ENCODE measurements at places on chromosomes 16 and 17.
A peak's percentile ranks its signal among the peaks of the same experiment; 100 is the strongest.

DNA sequence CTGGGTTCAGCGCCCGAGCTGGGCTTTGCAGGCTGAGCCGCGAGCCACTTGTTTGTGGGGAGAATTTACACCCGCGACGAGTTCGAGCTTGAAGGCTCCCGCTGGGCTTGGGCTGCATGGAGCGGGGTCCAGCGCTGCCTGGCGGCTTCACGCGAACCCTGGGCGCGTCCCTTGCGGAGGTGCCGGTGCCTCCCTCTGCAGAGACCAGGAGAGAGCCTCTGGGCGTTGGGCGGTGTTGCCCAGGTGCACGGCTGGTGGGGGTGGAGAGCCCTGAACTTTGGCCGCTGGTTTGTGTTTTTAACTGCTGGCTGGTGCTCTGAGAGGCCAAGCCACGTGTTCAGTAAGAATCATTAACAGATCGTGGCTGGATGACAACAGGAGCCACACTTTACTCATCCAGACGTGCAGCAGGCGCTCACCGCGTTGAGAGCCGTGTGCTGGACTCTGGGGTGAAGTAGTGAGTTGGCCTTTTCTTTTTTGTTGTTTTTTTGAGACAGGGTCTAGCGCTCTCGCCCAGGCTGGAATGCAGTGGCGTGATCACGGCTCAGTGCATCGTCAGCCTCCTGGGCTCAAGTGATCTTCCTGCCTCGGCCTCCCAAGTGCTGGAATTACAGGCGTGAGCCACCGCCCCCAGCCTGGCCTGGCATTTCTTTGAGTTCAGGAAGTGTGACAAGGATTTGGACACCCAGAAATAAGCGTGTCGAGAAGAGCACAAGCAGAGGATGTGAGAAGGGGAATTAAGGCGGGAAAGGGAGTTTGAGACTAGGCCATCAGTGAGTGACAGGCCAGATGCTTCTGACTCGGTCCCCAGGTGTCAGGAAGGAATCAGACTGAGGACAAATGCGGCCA, 827 bp downstream of the CDK10 start:
- no peak for DNase-seq

DNA sequence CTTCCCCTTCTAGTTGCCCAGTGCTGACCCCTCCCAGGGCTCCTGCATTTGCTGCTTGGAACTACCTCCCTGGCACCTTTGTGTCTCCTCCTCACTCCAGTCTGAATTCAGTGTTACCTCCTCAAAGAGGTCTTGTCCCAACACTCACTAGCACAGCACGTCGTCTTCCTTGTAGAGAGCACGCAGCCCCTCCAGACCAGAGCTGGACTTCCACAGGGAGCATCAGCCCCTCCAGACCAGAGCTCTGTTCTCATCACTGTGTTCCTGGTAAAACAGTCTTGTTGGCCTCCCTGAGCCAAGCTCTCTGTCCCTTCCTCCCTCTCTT, 27.8 kb upstream of the MGAT5B start:
- no peak for DNase-seq

GRCh38 chr16:4494746-4495490, 18.7 kb downstream of the HMOX2 start:
- no peak for DNase-seq

DNA sequence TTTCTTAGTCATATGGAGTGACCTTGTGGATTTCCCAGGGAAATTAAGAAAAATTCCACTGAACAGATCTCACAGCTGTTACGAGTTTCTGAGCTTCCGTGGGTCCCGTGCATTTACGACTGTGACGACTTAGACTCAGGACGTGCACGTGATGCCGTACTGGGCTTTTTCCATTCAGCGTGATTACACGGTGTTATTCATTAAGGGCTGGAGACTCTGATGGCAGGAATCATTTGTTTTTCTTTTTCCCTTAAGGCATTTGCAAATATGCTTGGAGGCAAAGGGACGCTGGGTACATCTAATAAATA, 57.2 kb downstream of the TBC1D16 start:
- DNase-seq, result no peak

- DNase-seq, result no peak
These were observed 23.1 kb upstream of the CMIP start for GRCh38 chr16:81421536-81421935.

GRCh38 chr16:23502466-23502865, 7.8 kb downstream of the GGA2 start:
- DNase-seq, result no peak

DNA sequence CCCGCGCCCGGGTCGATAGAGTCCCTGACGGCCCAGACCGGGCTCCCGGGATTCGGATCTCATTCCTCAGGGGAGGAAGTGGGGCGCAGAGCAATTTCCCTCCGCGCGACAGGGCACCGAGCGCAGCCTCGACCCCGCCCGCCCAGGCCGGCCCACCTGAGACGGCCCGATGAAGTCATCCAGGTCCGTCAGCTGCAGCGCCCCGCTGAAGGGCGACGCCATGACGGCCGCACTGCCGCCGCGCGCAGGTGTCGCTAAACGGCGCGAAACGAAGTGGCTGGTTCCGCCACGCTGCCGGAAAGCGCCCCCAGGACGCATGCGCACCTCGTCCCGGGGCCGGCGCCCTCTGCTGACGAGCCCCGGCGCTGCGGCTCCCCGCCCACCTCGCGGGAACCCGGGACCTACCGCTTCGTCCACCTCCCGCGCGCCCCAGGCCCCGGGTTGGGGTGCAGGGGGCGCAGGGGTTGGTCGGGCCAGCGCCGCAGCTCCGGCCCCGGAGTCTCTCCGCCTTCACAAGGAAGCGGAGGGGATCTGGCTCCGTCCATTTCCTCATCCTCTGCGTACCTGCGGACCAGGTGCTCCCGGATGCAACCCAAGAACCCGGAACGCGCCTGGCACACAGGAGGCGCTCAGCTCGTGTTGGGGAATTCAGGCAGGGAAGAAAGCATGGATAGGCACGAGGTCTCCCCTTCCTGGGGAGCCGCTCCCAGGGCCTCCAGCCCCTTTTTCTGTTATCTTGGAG, at the start of gene CIAO3:
CIAO3 (minus strand) TSS at position 234 of the 742 bp plus-strand sequence; CDS start at position 222, 12 bp downstream.
- DNase-seq, result peak; percentile 88

DNA sequence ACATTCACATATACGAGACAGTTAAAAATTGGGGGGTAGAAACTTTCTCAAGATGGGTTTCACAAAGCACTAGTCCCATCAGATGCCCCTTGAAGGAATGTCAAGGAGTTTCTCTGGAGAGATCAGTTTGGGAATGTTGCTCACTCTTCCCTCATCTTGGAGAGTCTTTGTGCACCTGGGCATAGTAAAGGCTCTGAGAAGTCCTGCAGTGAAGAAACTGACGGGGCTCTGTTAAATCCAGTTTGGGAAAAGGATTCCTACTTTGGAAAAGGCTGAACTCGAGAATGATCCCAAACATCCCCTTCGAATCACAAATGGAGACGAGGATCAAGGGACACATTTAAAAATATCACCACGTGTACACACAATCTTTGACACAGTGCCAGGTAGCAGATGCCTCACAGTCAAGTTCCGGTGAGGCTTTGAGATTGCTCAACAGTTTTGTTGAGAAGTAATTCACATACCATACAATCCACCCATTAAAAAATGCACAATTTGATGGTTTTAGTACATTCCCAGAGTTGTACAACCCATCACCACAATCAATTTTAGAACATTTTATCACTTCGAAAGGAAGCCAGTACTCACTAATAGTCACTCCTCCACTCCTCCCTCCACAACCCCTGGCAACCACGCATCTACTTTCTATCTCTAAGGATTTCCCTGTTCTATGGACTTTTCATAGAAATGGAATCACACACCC, 203.4 kb upstream of the FOXF1 start:
- DNase-seq, result no peak

DNA sequence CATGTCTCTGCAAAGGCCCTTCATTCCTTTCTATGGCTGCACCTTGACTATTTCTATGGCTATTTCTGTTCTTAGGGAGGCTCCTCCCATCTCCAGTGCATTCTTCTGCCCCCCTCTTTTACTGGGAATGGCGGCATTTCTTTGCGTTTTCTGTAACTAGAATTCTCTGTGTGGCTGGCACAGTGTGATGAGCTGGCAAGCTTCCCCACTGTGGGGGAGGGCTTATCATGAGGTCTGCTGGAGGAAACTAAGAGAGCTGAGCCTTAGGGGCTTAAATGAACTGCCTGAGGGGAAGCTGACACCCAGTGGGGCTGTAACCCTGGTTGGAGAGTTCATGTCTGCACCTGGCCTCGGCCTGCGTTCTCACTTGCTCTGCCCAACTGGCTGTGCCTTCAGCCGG, 1.5 kb upstream of the CARD14 start:
- DNase-seq, result no peak

GRCh38 chr16:81650982-81651562, 128.0 kb upstream of the PLCG2 start:
- no peak for DNase-seq

DNA sequence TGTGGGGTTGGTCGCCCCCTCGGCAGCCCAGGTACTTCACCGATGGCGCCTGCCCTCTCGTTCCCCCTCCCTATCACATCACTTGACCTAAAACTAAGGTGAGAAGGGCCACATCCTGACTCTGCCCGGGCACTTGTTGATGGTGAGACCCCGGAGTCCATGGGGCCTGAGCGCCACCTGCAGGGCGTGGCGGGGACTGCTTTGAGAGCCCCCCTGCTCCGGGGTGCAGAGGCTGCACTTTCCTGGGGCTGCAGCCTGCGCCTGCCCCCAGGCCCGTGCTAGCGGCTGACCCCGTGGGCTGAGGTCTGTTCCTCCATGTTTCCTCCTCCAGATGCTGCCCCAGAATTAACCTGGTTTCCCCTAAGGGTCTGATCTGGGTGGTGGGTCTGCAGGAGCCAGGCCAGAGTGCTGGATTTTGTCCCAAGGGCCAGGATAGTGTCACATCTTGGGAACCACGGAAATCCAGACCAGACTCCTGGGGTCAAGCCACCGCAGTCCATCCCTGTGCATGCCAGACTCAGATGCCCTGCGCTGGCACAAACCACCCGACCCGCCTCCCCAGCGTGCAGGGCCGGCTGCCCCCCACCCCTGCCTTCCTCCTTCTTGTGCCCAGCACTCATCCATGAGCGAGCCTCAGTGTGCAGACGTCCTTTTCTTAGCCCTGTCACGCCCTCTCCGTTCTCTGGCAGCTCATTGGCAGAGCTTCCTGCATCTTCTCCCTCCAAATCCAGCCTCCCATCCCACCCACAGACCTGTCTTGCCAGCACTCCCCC, 2.7 kb downstream of the NDUFAF8 start:
- peak; percentile 69 for DNase-seq

Data from activated naive CD4-positive, alpha-beta T cell treated with anti-CD3 and anti-CD28 coated beads, Interleukin-2, amount 50 U/mL, for 16 hours (primary cell).